ENCODE measurements at places on chromosomes 2 and 18.

DNA sequence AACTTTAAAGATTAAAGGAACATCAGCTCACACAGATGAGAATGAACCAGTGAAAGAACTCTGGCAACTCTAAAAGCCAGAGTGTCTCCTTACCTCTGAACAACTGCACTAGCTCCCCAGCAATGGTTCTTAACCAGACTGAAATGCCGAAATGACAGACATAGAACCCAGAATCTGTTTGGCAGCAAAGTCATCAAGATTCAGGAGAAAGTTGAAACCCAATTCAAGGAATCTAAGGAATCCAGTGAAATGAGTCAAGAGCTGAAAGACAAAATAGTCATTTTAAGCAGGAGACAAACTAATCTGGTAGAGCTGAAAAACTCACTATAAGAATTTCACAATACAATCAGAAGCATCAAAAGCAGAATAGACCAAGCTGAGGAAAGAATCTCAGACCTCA is 72.0 kb downstream of the STRADB start:
- DNase-seq, result no peak

GRCh38 chr2:135951041-135951583 is 34.3 kb downstream of the DARS1 start:
- no peak for DNase-seq

- no peak for DNase-seq
These were observed 165.1 kb upstream of the NDUFV2 start for GRCh38 chr18:8937160-8938094.

- DNase-seq, result no peak
These were observed 73.6 kb downstream of the ST6GAL2 start for GRCh38 chr2:106812383-106812782.

DNA sequence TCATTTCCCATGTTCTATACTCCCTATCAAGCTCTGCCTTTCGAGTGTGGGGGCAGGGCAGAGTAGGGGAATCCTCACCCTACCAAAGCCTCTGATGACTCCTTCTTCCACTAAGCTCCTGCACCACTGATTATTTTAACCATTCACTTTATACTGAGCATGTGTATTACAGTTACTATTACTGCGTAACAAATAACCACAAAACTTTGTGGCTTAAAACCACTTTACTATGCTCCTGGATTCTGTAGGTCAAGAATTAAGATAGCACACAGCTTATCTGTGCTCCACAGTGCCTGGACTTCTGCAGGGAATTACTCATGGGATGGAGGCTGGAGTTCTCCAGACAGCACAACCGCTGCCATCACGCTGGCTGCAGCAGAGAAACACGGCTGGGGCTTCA is 117.4 kb upstream of the DNAJC10 start:
- no peak for DNase-seq

- no peak for DNase-seq
These were observed 254.3 kb downstream of the RBM43 start for GRCh38 chr2:151007365-151007764.

- no peak for DNase-seq
These were observed 39.9 kb downstream of the ZNF516 start for GRCh38 chr18:76455003-76455676.

GRCh38 chr2:17422061-17422460 is 96.2 kb downstream of the RAD51AP2 start:
- no peak for DNase-seq

GRCh38 chr2:99184811-99185210 is 3.8 kb downstream of the MRPL30 start:
- no peak for DNase-seq

DNA sequence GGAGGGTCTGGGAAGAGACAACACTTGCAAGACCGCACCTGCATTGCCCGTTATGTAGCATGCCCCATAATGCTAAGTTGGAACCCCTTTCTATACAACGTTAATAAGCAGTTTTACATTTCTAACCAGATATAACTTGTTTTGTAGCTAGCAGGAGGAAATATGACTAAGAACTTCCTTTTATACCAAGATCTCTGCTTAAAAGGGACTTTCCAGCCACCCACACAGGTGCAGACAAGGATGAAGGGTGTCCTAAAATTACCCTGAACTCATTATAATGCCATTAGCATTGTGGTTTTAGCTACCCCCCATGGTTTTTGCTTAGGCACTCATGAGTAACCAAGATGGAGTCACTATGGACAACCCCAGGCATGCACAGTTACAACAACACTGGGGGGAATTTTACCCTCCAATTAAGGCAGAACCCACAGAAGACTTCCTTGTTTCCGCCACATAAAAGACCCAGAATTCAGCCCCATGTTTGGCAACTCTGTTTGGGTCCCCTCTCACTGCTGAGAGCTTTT is 362.8 kb downstream of the CBLN2 start:
- DNase-seq, result no peak

- DNase-seq, result no peak
These were observed 11.1 kb downstream of the CLUL1 start for GRCh38 chr18:607930-608329.

DNA sequence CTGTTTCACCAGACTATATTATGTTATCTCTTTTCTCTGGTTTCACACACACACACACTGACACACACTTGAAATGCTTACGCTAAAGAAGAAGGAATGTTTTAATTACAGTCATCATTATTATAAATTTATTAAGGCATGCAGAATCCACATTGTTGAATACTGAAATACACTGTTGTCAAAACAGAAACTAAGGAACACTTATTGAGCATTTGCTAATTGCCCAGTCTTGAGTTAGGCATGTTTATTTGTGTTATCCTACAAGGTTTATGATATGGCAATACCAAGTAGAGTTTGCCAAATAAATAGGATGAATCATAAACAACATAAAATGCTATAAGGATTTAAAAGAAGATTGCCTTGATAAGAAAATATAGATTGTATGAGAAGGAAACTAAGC is 917.0 kb upstream of the PIK3C3 start:
- DNase-seq, result no peak

GRCh38 chr2:209181984-209182383 is 241.9 kb upstream of the MAP2 start:
- DNase-seq, result no peak

- no peak for DNase-seq
These were observed 38.7 kb downstream of the PKDCC start for GRCh38 chr2:42086500-42086953.

Measured in GM18507 (cell line).